Activated CD4-positive, alpha-beta memory T cell treated with anti-CD3 and anti-CD28 coated beads, Interleukin-2, amount 10 ng/mL, durations not matched to agents 7 days and 5 days (primary cell): ENCODE measurements at places on chromosomes 5 and 9. TPM values are rescaled to one million over a fixed set of nuclear protein-coding genes. Genes with fewer than 3 reads are reported as not detected.

PRRC2B gene
- 178 TPM for total RNA-seq

BAAT gene
- total RNA-seq, result not detected

RNF130 gene
- 3.4 TPM for total RNA-seq

ALDH1A1 gene
- not detected for total RNA-seq

CETN3 gene
- 33.4 TPM for total RNA-seq

GAS1 gene
- total RNA-seq, result 0.25 TPM

PCDHA1 gene
- not detected for total RNA-seq

HK3 gene
- 0.33 TPM for total RNA-seq

NRG2 gene
- total RNA-seq, result not detected

PCDHA6 gene
- total RNA-seq, result not detected

TMEM174 gene
- not detected for total RNA-seq

CTSV gene
- 0.45 TPM for total RNA-seq

PCDHAC1 gene
- not detected for total RNA-seq

GARIN3 gene
- not detected for total RNA-seq

TMEM252 gene
- not detected for total RNA-seq

PRRT1B gene
- total RNA-seq, result not detected

BNC2 gene
- total RNA-seq, result not detected

PDZD2 gene
- total RNA-seq, result not detected

ZNF618 gene
- 0.25 TPM for total RNA-seq

SLC25A2 gene
- 0.38 TPM for total RNA-seq

FOXD4L5 gene
- total RNA-seq, result 0.13 TPM

ZNF454 gene
- not detected for total RNA-seq

CATSPER3 gene
- 0.55 TPM for total RNA-seq

EIF4EBP3 gene
- 8.0 TPM for total RNA-seq

TPPP gene
- total RNA-seq, result 0.10 TPM

SLC9A3 gene
- 1.2 TPM for total RNA-seq

GRIA1 gene
- not detected for total RNA-seq

OLFM1 gene
- not detected for total RNA-seq

DDX4 gene
- 0.83 TPM for total RNA-seq

SAPCD2 gene
- 27.0 TPM for total RNA-seq

WDR38 gene
- total RNA-seq, result not detected

REEP2 gene
- total RNA-seq, result 1.1 TPM

GCNT4 gene
- 1.5 TPM for total RNA-seq
